ENCODE measurements at places on chromosomes 1 and 21.
A peak's percentile ranks its signal among the peaks of the same experiment; 100 is the strongest.

DNA sequence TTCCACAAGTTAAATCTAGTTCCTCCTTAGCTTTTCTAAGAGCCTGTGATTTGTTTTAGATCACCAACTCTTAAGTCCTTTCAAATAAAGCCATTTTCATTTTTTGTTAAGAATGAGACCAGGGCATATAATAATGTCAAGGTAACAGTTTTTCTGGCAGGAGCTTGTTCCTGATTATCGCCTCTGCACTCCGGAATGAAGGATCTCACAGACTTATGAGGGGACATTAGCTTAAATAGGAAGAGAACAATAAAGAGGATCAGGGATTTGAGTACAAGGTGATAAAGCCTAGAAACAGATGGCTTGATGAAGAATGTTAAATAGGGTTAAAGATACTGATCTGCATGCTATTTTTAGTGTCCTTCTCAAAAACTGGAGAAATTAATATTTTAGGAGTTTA, 13.6 kb upstream of the OTUD7B start:
- DNase-seq = no peak

DNA sequence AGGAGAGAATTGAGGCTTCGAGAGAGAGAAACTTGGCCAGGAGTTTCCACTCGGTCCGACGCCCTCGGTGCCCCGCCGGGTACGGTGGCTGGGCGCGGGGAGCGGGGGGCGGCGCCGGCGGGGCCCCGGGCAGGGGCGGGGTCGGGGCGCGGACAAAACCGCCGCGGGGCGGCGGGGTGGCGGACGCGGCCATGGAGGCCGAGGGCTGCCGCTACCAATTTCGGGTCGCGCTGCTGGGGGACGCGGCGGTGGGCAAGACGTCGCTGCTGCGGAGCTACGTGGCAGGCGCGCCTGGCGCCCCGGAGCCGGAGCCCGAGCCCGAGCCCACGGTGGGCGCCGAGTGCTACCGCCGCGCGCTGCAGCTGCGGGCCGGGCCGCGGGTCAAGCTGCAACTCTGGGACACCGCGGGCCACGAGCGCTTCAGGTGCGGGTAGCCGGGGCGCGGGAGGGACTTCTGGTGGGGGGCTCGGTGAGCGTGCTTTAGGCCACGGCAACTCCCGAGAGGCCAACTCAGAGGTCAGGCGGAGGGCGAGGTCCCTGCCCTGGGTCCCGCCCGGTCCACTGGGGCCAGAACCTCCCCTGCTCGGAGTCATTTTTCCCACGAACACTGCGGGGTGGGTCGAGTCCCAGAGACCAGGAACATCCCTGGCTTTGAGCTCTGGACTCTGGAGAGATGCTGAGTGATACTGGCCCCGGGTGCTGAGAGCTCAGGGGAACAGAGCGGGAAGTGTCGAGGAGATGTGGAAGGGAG, 431 bp downstream of the RAB42 start:
- peak; percentile 47 for DNase-seq

DNA sequence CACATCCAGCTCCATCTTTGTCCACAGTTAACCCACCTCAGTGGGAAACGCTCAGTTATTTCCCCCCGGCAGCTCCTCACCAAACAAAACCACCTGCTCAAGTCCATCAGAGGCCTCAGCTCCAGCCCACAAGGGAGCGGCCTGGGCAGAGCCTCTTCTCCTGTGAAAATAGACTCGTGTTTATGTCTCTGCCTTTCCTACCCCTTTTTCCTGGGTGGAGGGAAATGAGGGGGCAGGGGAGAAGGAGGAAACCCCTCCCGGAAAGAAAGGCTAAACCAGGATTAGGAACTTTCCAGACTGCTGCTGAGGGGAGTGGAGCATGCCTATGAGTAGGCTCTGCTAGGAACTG, 81.6 kb downstream of the PAX7 start:
- no peak for DNase-seq

DNA sequence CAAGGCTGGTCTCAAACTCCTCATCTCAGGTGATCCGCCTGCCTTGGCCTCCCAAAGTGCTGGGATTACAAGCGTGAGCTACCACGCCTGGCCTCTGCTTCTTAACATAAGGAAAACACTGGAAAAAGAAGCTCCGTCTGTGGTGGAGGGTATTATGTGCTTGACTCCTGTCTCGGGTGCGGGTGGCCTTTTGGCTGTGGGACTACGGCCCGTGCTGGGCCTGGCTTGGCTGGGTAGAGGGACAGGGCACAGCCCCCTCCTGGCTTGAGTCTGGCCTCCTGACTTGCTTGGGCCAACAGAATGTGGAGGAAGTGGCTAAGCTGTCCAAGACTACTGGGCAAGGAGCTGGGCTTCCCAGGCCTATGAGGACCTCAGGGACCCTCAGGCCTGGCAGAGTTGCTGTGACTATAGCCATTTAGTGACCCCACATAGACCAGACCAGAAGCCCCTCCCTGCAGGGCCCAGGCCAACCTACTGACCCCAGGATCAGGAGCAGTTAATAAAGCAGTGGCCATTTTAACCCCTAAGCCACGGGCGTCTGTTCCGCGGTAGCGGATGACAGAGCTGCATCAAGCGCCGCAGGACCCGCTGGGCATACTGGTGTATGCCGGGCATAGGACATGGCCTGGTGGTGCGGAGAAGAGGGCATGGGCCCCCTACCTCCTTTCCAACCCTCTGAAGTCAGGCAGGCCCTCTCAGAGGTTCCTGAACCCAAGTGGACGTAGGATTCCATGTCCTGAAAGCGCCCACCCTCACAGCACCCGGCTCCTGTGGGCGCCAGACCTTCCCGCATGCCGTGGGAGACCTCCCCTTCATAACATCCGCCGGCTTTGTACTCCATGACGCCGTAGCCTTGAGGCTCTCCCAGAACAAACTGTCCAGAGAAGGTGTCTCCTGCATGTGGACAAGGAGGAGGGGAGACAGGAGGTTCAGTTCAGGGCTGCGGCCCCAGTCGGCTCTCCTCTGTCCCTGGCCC, 4.4 kb downstream of the MORN1 start:
- peak; percentile 20 for DNase-seq

DNA sequence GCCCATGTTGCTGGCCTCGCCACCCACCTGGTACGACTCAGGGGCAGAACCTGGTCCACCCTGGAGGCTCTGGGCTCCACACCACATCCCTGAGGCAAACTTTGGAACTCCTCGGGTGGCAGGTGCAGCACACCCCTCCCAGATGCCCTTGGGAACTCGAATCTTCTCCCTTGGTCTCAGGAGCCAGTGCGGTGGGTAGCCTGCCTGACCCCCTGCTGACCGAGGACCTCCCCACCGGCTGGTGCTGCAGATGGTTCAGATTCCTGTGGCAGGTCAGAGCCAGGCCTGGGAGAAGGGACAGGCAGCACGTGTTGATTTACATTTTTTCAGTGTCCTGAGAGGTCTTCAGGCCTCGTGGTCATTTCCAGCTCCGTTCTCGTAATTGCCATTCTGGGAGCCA, 6.3 kb upstream of the CFAP410 start:
- DNase-seq = no peak
